ENCODE measurements at places on chromosomes 4 and X.

GRCh38 chr4:30717208-30718020, 2.8 kb upstream of the PCDH7 start:
- DNase-seq, result peak; percentile 65

DNA sequence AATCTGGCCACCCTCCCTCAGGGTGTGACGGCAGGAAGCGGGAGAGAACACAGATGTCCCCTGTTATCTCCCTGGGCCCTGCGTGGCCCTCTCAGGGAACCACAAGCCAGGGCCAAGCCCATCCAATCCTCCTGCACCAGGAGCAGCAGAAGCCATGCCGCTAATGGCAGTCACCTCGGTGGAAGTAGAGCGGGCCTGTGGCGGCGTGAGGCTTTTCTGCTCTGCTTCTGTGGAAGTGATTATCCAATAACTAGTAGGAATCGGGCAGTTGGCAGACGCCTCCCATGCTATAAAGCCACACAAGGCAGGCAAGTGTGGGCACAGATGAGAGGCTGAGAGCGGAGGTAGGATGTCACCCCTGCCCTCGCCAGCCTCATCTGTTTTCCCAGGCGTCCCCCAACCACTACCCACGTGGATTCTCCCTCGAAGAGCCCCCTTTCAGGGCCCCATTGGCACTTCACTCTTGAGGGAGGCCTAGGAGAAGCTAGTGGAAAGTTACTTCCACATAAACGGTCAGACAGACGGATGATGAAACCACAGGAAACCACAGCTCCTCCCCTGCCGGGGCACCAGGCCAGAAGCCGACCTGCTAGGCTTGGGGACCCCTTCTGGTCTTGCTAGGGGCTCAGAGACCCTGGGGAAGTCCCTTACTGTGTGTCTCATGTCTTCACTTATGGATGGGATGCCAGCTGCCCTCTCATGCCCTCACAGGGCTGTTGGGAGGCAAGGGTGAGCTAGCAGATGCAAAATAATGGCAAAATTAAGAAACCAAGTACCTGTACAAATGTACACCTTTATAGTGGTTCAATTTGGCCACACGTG, 18.8 kb upstream of the TMSB4X start:
- DNase-seq, result peak; percentile 52

- no peak for DNase-seq
These were observed 34.6 kb downstream of the TET2 start for GRCh38 chr4:105181259-105181658.

DNA sequence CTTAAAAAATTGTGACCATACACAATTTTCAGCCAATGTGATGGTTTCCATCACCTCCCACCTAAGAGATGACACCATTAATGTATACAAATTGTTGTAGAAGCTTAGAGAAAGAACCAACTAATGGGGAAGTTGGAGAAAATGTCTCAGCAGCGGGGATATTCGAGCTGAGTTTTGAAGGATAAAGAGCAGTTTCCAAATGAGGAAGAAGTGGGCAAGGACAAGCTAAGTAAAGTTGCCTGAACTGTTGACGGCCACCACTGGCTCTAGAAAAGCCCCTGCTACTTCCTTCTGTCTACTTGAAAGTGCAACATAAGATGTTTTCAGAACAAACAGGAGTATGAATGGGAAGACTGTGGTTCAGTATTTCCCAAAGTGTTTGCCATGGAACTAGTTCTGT, 92.0 kb downstream of the CHRNA9 start:
- DNase-seq, result peak; percentile 70

GRCh38 chr4:158292156-158292555, 81.9 kb downstream of the TMEM144 start:
- DNase-seq, result no peak

DNA sequence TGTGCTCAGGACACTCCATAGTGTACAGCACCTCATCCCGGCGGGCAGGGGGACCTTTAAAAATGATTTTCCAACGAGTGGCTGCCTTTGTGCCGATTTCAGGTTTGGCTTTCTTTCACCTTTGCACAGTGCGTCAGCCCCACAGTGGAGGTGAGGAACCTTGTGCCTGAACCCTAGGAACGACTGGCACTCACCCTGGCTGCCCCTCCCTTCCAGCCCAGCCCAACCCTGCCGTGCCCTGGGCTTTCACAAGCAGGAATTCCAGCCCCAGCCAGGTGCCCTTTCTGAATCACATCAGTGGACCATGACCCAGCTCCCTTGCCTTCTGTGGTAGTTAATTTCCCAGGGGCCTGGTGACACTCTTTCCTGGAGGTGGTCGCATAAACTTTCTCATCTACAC, 1.3 kb downstream of the TMEM164 start:
- no peak for DNase-seq

GRCh38 chr4:54144661-54145171, 44.8 kb downstream of the GSX2 start:
- DNase-seq, result no peak

DNA sequence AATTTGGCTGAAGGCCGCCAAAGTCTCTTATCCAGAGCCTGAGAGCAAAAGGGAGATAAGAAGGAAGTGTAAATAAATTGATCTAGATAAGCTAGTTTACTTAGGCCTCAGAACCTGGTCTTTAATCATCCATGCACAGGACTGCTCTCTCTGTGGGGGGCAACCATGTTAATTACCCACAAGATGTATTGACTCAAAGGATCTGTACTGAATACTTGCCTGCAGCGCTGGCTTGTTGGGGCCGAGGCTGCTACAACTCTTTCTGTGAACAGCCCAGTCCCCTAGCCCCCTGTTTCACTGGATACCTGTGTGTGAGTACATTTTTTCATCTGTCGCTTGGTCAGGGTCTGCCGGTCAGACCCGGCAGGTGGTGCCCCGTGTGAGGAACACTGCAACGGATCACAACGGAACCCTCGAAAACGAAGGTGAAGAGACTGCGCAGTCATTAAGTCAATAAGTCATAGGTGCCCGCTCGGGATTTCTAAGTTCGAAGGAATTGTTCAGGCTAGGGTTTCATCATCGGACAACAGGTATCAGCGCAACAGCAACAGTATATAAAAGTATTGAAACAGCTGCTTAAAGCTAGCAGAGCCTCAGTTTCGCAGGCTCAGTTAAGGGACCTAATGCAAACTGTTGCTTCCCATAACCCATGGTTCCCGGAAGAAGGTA, 8.3 kb downstream of the MAGEA11 start:
- DNase-seq, result no peak

GRCh38 chr4:2409381-2409783, 9.1 kb downstream of the ZFYVE28 start:
- DNase-seq, result no peak

DNA sequence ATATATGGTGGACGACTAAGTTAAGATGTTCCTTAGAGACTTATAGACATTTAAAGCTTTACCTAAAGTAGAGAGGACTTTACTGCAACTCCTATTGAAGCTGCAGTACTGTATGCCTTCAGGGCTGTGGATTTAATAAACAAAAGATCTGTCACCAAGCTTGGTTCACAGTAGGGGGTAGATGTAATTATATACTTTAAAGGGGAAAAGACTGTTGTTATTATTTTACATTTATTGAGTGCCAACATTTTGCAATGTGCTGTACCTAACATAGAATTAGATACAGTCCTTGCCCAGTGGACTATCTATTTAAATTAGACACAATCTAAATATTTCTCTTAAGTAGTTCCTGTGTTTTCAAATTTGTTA, 67.2 kb downstream of the SLIT2 start:
- DNase-seq, result no peak

- no peak for DNase-seq
These were observed 9.4 kb downstream of the NAT8L start for GRCh38 chr4:2068566-2068965.

DNA sequence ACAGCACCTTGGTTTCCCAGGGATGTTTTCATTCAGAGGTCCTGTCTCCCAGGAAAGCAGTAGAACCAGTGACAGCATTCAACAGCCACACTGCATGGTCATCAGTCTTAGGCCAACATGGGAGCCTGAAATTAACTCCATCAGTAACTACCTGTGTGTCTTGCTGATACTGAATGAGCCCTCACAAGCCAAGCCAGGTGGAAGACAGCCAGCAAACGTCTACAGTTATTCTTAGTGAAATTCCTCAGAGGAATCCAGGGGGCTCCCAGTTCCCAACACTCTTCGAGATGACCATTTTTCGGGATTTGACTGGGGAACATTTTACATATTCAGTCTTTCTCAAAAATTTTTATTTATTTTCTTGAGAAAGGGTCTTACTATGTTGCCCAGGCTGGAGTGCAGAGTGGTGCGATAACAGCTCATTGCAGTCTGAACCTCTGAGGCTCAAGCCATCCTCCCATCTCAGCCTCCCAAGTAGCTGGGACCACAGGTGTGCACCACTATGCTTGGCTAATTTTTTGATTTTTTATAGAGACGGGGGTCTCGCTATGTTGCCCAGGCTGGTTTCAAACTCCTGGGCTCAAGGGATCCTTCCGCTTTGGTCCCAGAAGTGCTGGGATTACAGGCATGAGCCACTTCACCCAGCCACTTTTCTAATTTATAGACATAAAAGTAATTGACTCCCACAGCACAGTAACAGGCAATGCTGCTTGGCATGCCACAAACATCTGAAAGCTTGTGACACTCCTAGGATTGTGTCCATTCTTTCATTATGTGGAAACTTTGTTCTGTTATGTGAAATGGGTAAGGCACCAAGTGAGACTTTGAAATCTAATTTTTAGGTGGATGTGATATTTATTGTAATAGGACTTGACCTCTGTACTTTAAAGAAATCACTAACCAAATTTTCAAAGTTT, 116.9 kb downstream of the SOWAHB start:
- no peak for DNase-seq

DNA sequence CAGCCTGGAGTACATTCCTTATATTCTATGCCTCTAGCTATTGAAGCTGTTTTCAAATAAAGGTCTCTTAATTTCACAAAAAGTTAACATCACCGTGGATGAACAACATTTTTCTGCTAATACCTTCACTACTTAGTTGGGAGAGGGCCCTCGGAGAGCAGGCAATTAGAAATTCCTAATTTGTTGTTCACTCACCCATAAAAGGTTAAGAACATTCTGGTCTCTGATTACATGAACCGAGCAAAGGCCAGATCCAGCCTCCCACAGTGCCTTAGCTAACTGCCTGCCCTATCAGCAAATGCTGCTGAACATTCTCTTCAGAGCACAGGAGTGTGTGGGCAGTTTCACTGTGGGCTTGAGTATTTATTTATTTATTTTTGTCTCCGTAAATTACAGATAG, 36.0 kb upstream of the TTC29 start:
- DNase-seq, result no peak

- peak; percentile 57 for DNase-seq
These were observed 47.0 kb upstream of the MID1IP1 start for GRCh38 chrX:38754102-38754790.
